ENCODE measurements at places on chromosomes 7 and 10. TPM values are rescaled to one million over a fixed set of nuclear protein-coding genes. Genes with fewer than 3 reads are reported as not detected.

The PKD2L1 gene
- total RNA-seq = not detected

The SCART1 gene
- 0.45 TPM for total RNA-seq

The ATOH7 gene
- not detected for total RNA-seq

The SFMBT2 gene
- 11.0 TPM for total RNA-seq

The CRHR2 gene
- 0.22 TPM for total RNA-seq

The CCDC3 gene
- total RNA-seq = 2.4 TPM

The LIPF gene
- total RNA-seq = not detected

The LDB3 gene
- total RNA-seq = 1,459 TPM

The FAM237B gene
- not detected for total RNA-seq

The OR6B1 gene
- not detected for total RNA-seq

The ADCY1 gene
- 8.9 TPM for total RNA-seq

The GSTO2 gene
- 1.1 TPM for total RNA-seq

The HKDC1 gene
- total RNA-seq = not detected

The XRCC2 gene
- total RNA-seq = 0.67 TPM

The SEMA3E gene
- 0.12 TPM for total RNA-seq

The CFAP43 gene
- not detected for total RNA-seq

The AGBL3 gene
- total RNA-seq = 1.1 TPM

The GRID2IP gene
- total RNA-seq = not detected

The FOXP2 gene
- 1.2 TPM for total RNA-seq

The HOXA6 gene
- not detected for total RNA-seq

The CADPS2 gene
- 29.1 TPM for total RNA-seq

The LIPN gene
- 0.22 TPM for total RNA-seq

The CACNA2D1 gene
- total RNA-seq = 48.1 TPM

The ENTPD1 gene
- total RNA-seq = 7.5 TPM

The TEX47 gene
- not detected for total RNA-seq

The OR13A1 gene
- total RNA-seq = not detected

The CH25H gene
- total RNA-seq = 0.25 TPM

The TAS2R3 gene
- total RNA-seq = 0.47 TPM

The C1QL3 gene
- total RNA-seq = not detected

The ZNF680 gene
- total RNA-seq = 21.8 TPM

The SLC13A4 gene
- total RNA-seq = 0.15 TPM

The C10orf105 gene
- 0.07 TPM for total RNA-seq

The FBXL13 gene
- 0.27 TPM for total RNA-seq

The MBL2 gene
- not detected for total RNA-seq

The CYP2E1 gene
- total RNA-seq = 0.69 TPM

The PPP1R3C gene
- total RNA-seq = 180 TPM

The STEAP2 gene
- total RNA-seq = 15.1 TPM

The EPHA1 gene
- total RNA-seq = not detected

The OR2A12 gene
- total RNA-seq = not detected

The NPC1L1 gene
- total RNA-seq = not detected

The TLX1 gene
- not detected for total RNA-seq

The MCM10 gene
- 0.30 TPM for total RNA-seq

The RHEB gene
- 116 TPM for total RNA-seq

The DUS4L gene
- total RNA-seq = 6.6 TPM

The CNNM2 gene
- total RNA-seq = 4.2 TPM

The TMEM184A gene
- total RNA-seq = 0.22 TPM

The PHYHIPL gene
- not detected for total RNA-seq

The OR2A7 gene
- total RNA-seq = 0.55 TPM

The CYP3A7 gene
- not detected for total RNA-seq

The IL6 gene
- 1.2 TPM for total RNA-seq

The LMOD2 gene
- 431 TPM for total RNA-seq

The GARIN1A gene
- 0.97 TPM for total RNA-seq

The JAKMIP3 gene
- total RNA-seq = 2.0 TPM

The NXPH1 gene
- not detected for total RNA-seq

The LRRC4 gene
- total RNA-seq = 3.3 TPM

The HMX2 gene
- total RNA-seq = not detected

Data from left ventricle myocardium superior (tissue), 1 donor.